Activated T-cell treated with anti-CD3 and anti-CD28 coated beads, Interleukin-2, amount 50 U/mL, for 72 hours (primary cell): ENCODE measurements at places on chromosomes 7 and 10. TPM values are rescaled to one million over a fixed set of nuclear protein-coding genes. Genes with fewer than 3 reads are reported as not detected.

GRCh38 chr7:2438775-2439174 lies 35.4 kb downstream of the CHST12 start:
- no peak for DNase-seq

- DNase-seq, result no peak
Observed at GRCh38 chr10:132579027-132579859, 41.7 kb downstream of the INPP5A start.

- no peak for DNase-seq
Observed at GRCh38 chr7:151833691-151834090, 43.2 kb downstream of the PRKAG2 start.

GRCh38 chr10:87775766-87776165 lies 42.3 kb downstream of the ATAD1 start:
- no peak for DNase-seq

The C10orf53 gene
- not detected for total RNA-seq

The CAV1 gene
- total RNA-seq, result 2.7 TPM
